Stimulated activated CD8-positive, alpha-beta memory T cell treated with anti-CD3 and anti-CD28 coated beads, Interleukin-2, amount 100 ng/mL, for 1 hour (primary cell): ENCODE measurements at places on chromosomes 6 and 20.

- DNase-seq = no peak
Observed at GRCh38 chr6:67896476-67896875, 738.6 kb upstream of the ADGRB3 start.

- no peak for DNase-seq
Observed at GRCh38 chr6:143970456-143971218, 37.4 kb downstream of the PLAGL1 start.

DNA sequence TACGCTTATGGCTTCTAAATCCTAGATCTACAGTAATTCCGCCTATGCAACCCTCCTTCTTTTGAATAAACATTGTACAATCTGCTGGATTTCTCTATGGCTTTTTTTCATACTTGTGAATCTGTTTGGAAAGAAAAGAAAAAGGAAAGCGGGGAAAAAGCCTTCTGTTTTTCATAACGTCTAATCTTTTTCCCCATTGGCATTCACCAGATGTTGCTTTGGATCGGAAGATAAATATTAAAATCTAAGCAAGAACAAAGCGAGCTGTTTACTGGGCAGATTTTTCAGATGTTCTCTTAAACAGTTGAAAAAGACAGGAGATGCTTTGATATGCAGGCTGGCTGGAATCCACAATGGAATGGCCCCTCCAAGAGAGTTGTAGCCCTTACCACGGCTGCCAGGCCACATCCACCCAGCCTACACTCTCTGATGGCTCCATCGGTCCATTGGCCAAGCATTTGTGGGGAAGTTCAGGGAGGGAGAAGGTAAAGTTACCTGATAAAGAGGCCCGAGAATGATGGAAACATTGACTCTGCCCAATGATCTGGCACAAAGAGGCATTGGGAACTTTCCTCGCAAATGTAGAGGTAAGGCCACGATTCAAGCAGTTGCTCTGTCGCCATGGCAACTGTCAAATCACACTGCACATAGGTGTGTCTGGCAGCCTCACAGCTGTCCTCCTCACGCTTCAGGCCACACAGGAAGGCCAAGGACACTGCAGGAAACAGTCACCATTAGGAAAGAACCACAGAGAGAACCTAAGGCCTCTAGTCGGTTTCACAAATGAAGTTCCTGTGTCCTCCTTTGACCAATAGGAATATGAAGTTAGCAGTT, 70.3 kb downstream of the PKHD1 start:
- no peak for DNase-seq

GRCh38 chr6:33717934-33718455, 6.5 kb upstream of the UQCC2 start:
- DNase-seq = no peak

DNA sequence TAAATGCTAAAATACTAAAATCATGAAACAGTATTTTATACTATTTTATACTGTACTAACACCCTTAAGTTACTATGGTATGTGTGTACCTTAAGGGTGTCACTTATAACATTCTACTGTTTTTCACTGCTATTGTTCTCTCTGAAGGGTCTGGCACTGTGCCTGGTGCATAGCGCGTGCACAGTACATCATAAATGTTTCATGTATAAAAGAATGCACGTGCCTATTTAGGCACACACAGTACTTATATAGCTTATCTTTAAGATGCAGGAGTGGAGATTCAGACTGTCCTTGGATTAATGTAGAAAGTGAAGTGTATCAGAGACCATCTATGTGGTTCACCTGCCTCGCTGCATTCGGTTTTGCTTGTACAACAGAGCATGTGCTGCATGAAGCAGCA, 64.0 kb upstream of the SGK1 start:
- no peak for DNase-seq

DNA sequence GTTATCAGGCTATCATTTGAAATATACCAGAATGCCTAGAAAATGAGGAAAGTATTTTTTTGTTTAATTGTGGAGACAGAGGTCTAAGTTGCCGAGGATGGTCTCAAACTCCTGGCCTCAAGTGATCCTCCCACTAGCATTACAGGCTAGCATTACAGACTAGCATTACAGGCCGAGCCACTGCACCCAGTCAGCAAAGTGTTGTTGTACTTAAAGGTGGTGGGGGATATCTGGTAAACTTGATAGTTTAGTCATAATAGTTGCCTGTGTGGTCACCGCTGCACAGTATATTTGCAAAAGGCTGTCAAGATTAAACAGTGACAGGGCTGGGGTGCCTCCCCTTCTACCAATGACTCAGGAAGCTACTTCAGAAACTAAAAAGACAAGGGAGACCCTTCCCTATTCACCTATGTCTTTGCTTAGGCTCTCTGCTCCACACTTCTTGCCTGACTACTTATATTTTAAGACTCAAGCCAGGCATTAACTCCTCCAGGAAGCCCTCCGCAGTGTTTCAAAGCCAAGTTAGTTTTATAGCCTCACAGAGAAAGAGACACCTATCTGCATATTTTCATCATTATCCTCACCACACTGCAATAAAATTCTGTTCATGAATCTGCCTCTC, 3.1 kb upstream of the AKIRIN2 start:
- no peak for DNase-seq

DNA sequence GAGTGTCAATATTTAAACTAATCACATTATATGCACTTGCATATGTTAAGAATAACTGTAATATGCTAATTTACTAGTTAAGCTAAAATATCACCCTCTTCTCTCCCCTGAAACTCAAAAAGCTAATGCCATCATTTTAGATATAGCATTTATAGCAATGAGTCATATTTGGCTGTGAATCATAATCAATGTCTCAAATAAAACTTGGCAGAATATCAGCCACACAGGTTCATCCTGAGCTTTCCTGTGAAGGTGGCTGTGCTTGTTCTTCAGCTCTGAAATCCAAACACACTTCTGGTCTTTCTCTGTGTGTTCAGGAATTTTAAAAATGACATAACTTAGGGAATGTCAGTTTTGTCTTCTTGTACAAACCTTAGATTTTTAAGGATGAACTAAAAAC, 12.8 kb upstream of the PNRC1 start:
- DNase-seq = no peak
